Calu3 (cell line): ENCODE measurements at places on chromosomes 1 and 21. TPM values are rescaled to one million over a fixed set of nuclear protein-coding genes. Genes with fewer than 3 reads are reported as not detected.
A peak's percentile ranks its signal among the peaks of the same experiment; 100 is the strongest.

Gene SLC25A24
- total RNA-seq: 40.7 and 41.0 TPM in 2 replicates

Gene LMNA
- total RNA-seq: 499 and 514 TPM in 2 replicates

DNA sequence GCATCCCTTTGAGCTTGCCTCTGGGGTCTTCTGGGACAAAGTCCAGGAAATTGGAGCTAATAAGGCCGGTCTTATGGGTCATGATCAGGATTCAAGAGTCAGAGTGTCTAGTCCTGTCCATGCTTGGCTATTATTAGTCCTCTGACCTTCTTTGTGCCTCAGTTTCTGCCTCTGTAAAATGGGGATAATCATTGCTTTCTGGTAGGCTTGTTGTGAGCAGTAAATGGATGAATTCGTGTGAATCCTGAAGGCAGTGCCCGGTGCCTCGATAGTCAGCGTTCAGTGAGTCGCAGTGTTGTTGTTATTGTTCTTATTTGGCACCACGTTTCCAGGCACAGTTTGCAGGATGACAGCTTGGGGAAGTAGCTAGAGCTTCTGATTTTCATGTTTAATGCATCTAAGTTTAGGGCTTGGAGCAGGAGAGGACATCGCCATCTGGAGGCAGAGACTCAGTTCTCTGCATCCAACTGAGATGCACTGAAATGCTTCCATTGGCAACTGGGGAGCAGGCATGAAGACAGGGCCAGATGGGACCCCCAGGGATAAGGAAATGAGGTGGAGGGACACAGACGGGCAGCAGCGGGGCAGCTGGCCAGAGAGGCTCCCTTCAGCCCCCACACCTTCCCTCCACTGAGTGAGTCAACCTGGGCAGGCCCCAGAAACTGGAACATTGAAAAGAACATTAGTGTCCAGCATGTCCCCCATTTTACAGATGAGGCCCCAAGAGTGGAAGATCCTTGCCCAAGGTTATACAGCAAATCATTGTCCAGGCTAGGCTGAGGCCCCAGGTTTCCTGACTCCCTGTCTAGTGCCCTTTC lies 160.3 kb downstream of the PTPRU start:
- no peak overlapping the region for H3K27ac ChIP-seq
- peaks cover 64% of the 10 kb centered on the region for H3K27me3 ChIP-seq
- H3K4me1 ChIP-seq: no peaks in the 10 kb centered on the region
- H3K36me3 ChIP-seq: no peaks in the 10 kb centered on the region
- H3K4me3 ChIP-seq: no peak overlapping the region
- DNase-seq: no peak

Gene GBP4
- total RNA-seq: 10.3 and 26.6 TPM in 2 replicates

DNA sequence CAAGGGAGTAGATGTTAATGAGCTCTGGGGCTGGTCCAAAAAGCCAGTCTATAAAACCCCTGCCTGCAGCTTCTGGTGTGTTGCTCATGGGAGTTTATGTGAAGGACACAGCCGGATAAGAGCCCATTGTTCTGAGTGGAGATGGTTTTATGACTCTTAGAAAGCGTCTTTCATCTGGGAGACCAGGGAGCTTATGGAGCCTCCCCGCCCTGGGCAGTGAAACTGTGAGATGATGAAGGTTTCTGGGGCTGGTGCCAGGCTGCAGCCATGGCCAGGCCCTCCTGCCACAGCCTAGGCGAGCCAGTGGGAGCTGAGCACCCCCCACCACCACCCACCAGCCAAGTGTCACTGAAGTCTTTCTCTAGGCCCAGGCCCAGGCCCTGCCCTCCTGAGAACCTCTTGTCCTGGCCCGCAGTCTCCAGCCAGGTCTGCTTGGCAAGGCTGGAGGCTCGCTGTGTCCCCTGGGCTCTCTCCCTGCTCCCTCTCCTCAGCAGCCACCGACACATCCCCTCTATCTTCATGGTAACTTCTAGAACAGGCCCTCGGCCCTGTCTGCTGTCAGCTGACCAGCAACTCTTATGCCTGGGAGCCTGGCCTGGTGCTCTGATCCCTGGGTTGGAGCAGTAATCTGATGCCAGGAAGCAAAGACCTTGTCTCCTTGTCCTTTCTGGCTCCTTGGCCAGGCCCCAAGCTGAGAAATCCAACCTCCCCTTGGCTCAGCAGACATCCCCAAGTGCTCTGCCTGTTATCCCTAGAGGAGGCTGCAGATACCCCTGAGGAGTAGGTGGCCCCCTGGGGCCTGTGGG lies 7.6 kb upstream of the ARHGEF10L start:
- H3K36me3 ChIP-seq: no peaks in the 10 kb centered on the region
- no peaks in the 10 kb centered on the region for H3K27me3 ChIP-seq
- H3K4me3 ChIP-seq: no peak overlapping the region
- no peak overlapping the region for H3K27ac ChIP-seq

DNA sequence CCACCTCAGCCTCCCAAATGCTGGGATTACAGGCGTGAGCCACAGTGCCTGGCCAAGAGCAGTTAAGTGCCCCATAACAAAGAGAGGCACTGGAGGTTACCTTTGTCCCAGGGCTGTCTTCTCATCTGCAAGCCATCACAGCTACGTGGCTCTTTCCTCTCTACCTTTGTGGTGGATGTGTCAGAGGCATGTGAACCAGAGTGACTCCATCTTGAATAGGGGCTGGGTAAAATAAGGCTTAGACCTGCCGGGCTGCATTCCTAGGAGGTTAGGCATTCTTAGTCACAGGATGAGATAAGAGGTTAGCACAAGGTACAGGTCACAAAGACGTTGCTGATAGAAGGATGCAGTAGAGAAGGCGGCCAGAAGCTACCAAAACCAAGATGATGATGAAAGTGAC lies 59.4 kb upstream of the POU2F1 start:
- peaks cover 36% of the 10 kb centered on the region for H3K4me1 ChIP-seq
- no peak overlapping the region for H3K4me3 ChIP-seq
- H3K27ac ChIP-seq: peak overlapping the region; percentile 67
- H3K36me3 ChIP-seq: no peaks in the 10 kb centered on the region
- DNase-seq: peak; percentile 53

- peaks cover 46% of the 10 kb centered on the region for H3K27me3 ChIP-seq
- no peaks in the 10 kb centered on the region for H3K36me3 ChIP-seq
- H3K4me3 ChIP-seq: no peak overlapping the region
- no peaks in the 10 kb centered on the region for H3K4me1 ChIP-seq
- no peak for DNase-seq
- H3K27ac ChIP-seq: no peak overlapping the region
These were observed 9.1 kb downstream of the COL8A2 start for GRCh38 chr1:36115931-36116330.

Gene RNU1-3
- 1,678 and 1,905 TPM in 2 replicates for total RNA-seq

Gene BARHL2
- total RNA-seq: not detected in 2 replicates
